ENCODE measurements at places on chromosomes 1 and 21. TPM values are rescaled to one million over a fixed set of nuclear protein-coding genes. Genes with fewer than 3 reads are reported as not detected.

Gene EDN2
- 5.3 TPM for total RNA-seq

Gene CITED4
- 17.9 TPM for total RNA-seq

Gene GJC2
- 3.9 TPM for total RNA-seq

Gene MIXL1
- total RNA-seq: 0.52 TPM

Gene PRKAA2
- total RNA-seq: 7.1 TPM

Gene LAPTM5
- total RNA-seq: 34.2 TPM

Gene BSND
- not detected for total RNA-seq

Gene COL9A2
- total RNA-seq: 27.1 TPM

DNA sequence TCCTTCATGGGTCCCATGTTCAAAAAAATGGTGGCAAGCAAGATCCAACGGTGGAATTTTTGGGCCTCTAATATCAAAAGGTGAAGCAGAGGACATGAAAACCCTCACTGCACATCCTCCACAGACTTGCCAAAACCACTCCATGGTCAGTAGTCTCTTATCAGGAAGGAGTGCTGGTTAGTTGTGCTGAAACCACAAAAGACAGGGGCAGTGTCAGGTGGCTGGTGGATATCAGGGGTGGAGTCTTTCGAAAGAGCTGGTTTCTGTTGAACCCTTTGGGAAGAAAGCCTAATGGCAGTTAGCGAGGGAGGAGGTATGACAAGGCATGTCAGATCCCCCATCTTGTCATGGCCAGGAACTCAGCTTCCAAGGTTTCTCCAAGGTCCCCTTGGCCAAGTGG lies 395.9 kb upstream of the CAMK1G start:
- no peak for DNase-seq

DNA sequence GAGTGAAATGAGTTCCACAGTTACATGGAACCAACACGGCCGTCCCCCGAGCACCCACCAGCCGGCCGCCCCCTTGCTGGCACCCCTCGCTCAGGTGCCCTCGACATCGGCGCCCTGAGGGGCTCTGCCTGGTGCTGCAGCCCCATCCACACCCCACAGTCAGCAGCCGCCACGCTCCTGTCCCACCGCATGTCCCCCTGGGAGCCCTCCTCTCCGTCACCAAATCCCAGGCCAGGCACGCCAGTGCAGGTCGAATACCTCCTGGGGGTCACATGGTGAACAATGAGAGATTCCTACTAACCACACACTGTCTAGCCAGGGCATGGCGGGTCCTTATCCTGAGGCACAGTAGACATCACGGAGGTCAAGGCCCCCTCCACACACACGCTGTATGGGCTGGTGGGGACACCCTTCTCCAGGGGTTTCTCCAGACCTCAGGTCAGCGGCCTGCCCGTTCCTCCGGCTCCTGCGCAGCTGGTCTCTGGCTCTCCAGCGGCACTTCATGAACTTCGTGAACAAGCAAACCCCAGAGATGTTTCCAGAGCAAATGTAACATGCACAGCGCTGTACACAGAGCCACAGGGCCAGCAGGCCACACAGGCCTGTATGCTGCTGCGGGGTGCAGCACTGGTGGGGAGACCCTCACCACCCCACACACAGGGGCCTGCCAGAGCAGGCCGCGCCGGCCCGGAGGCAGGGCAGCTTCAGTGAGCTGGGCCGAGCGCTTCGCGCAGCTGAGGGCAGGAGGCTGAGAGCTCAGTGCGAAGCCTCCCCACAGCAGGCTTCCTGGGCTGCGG lies 21.8 kb downstream of the POFUT2 start:
- no peak for DNase-seq

DNA sequence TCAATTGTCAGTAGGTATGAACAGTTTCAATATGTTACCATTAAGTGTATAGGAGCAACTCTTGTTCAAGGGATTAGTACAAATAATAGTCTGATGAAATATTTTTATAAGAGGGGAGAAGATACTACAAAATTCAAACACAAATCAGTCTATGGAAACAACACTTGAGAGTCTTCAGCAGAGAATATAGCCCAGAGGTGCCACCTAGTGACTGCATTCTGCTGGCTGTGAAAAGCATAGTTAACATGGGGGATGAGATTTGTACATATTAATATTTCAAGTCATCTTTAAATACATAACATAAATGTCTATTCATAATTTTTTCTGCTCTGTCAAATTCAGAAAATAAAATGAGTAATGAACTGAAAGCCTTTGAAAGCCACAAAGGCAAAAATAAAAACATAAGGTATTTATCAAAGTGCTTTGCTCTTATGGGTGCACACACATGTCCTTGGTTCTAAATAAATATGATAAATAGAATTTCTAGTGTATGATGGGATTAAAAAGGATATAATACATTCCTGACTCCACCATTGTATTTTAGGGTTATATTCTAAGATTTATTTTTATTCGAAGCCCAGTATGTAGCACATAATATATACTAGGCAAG lies 440.9 kb upstream of the ZRANB2 start:
- peak; percentile 43 for DNase-seq

GRCh38 chr1:234702342-234703000 lies 92.5 kb upstream of the IRF2BP2 start:
- no peak for DNase-seq

- peak; percentile 87 for DNase-seq
Measured at GRCh38 chr1:6601049-6601922, 1.4 kb downstream of the KLHL21 start.

GRCh38 chr1:29248409-29248808 lies 12.1 kb downstream of the PTPRU start:
- no peak for DNase-seq

- DNase-seq: no peak
Measured at GRCh38 chr1:162872981-162873380, 12.0 kb upstream of the CCDC190 start.

GRCh38 chr1:7225711-7226505 lies 440.7 kb downstream of the CAMTA1 start:
- DNase-seq: no peak

GRCh38 chr1:15283526-15283925 lies 36.5 kb downstream of the FHAD1 start:
- peak; percentile 65 for DNase-seq

DNA sequence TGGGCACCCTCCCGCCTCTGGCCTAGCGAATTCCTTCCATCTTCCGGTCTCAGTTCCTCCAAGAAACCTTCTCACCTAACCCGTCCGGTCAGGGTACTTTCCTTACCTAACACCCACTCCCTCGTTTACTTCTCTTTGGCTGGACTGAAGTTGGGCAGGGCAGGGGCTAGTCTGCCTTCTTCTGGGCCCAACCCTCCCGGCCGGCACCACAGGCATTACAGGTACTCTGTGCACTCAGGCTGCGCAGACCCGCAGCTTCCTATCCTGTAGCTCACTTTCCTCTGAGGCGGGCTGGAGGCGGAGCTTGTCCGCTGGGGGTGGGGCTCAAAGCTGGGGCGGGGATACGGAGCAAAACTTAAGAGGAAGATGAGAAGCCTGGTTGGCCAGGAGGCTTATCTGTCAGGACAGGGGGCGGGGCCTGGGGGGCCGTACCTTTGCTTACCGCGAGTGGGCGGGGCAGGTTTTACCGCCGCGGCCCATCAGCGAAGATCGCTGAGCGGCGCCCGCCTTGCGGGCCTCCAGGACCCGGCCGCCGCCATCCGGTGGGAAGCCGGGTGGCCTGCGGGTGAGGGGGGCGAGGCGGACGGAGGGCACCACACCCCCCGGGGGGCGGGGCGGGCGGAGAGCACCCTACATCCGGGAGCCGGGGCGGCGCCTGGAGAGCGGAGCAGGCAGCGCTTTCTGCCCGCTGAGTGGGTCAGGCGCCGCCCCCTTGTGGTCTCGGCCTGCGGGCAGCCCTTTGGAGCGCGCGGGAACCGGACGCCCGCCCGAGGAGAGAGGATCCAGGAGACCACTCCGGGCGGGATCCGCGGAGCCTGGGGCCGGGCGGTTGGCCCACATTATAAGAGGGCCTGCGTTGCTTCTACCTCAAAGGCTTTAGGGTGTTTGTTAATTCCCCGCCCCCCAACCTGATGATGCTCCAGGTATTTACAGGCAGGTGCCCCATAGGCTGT lies 31.9 kb downstream of the ZNF648 start:
- DNase-seq: peak; percentile 98

GRCh38 chr1:181112071-181112929 lies 23.8 kb downstream of the IER5 start:
- peak; percentile 92 for DNase-seq

- no peak for DNase-seq
Measured at GRCh38 chr1:151222130-151222529, 23.8 kb downstream of the PIP5K1A start.

DNA sequence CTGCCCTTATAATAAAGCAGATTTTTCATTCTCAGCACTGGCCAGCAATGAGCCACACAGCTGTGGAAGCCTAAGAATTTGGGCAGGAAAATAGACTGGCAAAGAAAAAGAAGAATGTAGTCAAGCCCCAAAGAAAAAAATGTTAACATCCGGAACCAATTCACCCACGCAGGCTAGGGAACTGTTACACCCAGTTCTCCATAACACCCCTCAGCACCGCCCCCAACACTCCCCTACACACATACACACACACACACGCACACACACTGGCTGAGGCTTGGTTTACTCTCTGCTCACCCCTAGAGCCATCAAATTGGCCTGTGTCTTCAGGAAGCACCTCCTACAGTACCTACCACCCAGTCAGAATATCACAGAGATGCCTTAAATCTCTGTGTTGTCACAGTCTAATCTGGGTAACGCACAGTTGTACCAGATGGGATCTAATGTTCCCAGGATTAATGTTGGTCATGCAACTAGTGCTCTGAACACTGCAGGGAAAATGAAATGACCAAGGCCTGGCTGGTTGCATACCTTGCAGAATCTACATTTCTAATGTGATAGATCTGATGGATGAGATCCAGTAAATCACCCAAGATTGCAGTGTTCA lies 14.5 kb downstream of the TBX15 start:
- DNase-seq: no peak

Measured in ureter (tissue), 1 donor.